ENCODE measurements at places on chromosomes 16 and 17. TPM values are rescaled to one million over a fixed set of nuclear protein-coding genes. Genes with fewer than 3 reads are reported as not detected.
A peak's percentile ranks its signal among the peaks of the same experiment; 100 is the strongest.

- H3K27me3 ChIP-seq, result peaks cover 20% of the 10 kb centered on the region
- H3K36me3 ChIP-seq, result peaks cover 45% of the 10 kb centered on the region
- no peak for DNase-seq
- peaks cover 22% of the 10 kb centered on the region for H3K4me1 ChIP-seq
- H3K4me3 ChIP-seq, result peak overlapping the region; percentile 0
Measured at GRCh38 chr16:69703638-69704037, 22.7 kb downstream of the NQO1 start.

DNA sequence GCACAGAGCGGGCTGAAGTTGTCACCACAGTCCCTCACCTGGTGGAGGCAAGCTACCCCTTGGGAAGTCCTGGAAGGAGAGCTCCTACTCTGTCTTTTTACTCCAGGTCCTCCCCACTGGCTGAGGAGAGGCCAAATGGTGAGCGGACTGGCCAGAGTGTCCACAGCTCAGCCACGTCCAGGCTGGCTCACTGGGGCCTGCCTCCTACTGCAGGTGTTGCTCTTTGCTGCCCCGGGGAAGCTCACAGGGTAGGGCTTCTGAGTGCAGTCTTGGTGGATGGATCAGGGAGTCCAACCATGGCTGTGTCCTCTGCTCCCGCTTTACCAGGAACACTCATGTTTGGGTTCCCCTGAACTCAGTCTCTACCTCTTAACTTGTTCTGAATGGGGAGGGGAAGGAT, 2.7 kb downstream of the B9D1 start:
- no peak for DNase-seq
- H3K36me3 ChIP-seq, result peaks cover 28% of the 10 kb centered on the region
- no peak overlapping the region for H3K27ac ChIP-seq
- H3K4me3 ChIP-seq, result no peak overlapping the region
- peaks cover 29% of the 10 kb centered on the region for H3K4me1 ChIP-seq
- H3K27me3 ChIP-seq, result peaks cover 3% of the 10 kb centered on the region

DNA sequence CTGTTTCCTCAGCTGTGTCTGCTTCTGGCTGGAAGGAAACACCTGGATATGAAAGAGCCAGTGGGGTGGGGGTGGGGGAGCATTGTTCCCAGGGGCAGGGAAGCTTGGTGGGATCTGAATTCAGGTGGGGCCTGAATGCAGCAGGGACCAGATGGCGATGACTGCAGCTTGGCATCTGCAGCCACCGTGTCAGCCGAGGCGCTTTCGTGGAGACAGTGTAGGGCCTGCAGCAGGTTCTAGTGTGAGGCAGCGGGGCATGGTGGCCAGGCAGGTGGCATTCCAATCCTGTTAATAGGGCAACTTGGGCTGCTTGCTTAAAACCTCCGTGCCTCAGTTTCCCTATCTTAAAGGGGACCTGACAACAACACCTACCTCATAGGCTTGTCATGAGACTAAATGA, 1.7 kb downstream of the PIK3R6 start:
- no peaks in the 10 kb centered on the region for H3K4me1 ChIP-seq
- H3K27ac ChIP-seq, result no peak overlapping the region
- peaks cover 5% of the 10 kb centered on the region for H3K27me3 ChIP-seq
- H3K36me3 ChIP-seq, result no peaks in the 10 kb centered on the region
- DNase-seq, result no peak
- H3K4me3 ChIP-seq, result no peak overlapping the region

DNA sequence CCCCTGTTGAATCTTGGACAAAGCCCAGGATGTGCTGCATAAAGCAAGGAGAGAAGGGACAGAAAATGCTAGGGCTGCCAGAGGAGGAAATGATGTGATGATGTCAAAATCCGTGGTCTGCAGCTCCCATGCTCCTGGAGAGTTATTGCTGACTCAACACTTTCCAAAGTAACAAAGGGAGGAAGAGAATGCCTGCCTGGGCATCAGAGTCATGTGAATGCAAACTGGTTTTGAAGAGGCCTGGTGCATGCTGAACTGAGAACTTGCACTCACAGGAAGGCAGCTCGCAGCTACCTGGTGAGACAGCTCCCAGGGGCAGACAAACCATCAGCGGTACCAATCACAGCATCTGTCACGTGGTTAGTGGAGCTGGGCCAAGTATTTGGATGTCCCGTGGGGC, 2.8 kb downstream of the MARVELD3 start:
- no peak overlapping the region for H3K4me3 ChIP-seq
- no peak for DNase-seq
- H3K4me1 ChIP-seq, result no peaks in the 10 kb centered on the region
- H3K27me3 ChIP-seq, result peaks cover 22% of the 10 kb centered on the region
- no peaks in the 10 kb centered on the region for H3K36me3 ChIP-seq

DNA sequence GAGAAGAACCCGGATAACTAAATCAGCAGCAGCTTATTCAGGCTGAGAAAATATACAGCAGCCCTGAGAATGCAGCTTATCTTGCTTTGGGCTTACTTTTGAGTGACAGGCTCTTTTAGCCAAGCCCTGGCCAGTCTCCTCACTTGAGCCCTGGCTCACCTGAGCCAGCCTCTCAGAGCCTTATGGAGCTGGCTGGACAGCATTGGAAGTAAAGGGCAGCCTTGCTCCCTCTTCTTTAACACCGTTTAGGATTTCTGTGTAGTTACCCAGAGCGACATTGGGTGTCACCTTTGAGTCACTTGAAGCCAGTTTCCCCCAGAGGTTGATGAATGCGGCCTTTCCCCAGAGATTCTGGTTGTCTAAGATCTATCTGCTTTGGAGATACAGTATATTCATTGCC, 7.7 kb upstream of the NPIPB2 start:
- no peaks in the 10 kb centered on the region for H3K36me3 ChIP-seq
- no peaks in the 10 kb centered on the region for H3K27me3 ChIP-seq
- H3K27ac ChIP-seq, result no peak overlapping the region
- no peak overlapping the region for H3K4me3 ChIP-seq
- H3K4me1 ChIP-seq, result peaks cover 22% of the 10 kb centered on the region
- DNase-seq, result peak; percentile 51

- no peaks in the 10 kb centered on the region for H3K36me3 ChIP-seq
- H3K27me3 ChIP-seq, result no peaks in the 10 kb centered on the region
Measured at GRCh38 chr17:10879190-10879836, 41.4 kb upstream of the PIRT start.

- peaks cover 4% of the 10 kb centered on the region for H3K27me3 ChIP-seq
- H3K4me3 ChIP-seq, result no peak overlapping the region
- no peaks in the 10 kb centered on the region for H3K4me1 ChIP-seq
- H3K27ac ChIP-seq, result no peak overlapping the region
- no peaks in the 10 kb centered on the region for H3K36me3 ChIP-seq
Measured at GRCh38 chr16:49921791-49922456, 66.0 kb upstream of the ZNF423 start.

- peaks cover 36% of the 10 kb centered on the region for H3K4me1 ChIP-seq
- peaks cover 9% of the 10 kb centered on the region for H3K36me3 ChIP-seq
- H3K4me3 ChIP-seq, result peak overlapping the region; percentile 90
- H3K27ac ChIP-seq, result peak overlapping the region; percentile 81
Measured at GRCh38 chr16:30054451-30054850, 11.1 kb upstream of the ALDOA start.

Gene PLEKHH3
- 16.4 TPM for total RNA-seq

Gene TNFRSF17
- not detected for total RNA-seq

Gene TAT
- total RNA-seq, result not detected

Gene ETV4
- 3.5 TPM for total RNA-seq

Gene GEMIN4
- total RNA-seq, result 21.0 TPM

Gene ERI2
- 13.6 TPM for total RNA-seq

Data from HFFc6 (cell line).